ENCODE measurements at places on chromosomes 12 and 14.

- DNase-seq: peak; percentile 11
These were observed 150.6 kb upstream of the AEBP2 start for GRCh38 chr12:19288603-19289244.

DNA sequence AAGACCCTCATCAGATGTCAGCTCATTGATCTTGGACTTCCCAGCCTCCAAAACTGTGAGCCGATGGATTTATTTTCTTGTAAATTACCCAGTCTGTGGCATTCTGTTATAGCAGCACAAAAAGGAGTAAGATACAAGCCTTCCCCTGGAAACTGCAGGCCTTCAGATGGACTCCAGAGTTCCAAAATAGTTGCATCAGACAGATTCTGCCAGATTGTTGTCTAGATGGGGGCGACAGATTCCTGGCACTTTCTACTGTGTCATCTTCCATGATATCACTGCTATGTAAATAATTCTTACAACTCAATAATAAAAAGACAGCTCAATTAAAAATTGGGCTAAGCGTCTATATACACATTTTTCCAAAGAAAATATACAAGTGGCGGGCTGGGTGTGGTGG is 17.2 kb upstream of the MARK3 start:
- no peak for DNase-seq

DNA sequence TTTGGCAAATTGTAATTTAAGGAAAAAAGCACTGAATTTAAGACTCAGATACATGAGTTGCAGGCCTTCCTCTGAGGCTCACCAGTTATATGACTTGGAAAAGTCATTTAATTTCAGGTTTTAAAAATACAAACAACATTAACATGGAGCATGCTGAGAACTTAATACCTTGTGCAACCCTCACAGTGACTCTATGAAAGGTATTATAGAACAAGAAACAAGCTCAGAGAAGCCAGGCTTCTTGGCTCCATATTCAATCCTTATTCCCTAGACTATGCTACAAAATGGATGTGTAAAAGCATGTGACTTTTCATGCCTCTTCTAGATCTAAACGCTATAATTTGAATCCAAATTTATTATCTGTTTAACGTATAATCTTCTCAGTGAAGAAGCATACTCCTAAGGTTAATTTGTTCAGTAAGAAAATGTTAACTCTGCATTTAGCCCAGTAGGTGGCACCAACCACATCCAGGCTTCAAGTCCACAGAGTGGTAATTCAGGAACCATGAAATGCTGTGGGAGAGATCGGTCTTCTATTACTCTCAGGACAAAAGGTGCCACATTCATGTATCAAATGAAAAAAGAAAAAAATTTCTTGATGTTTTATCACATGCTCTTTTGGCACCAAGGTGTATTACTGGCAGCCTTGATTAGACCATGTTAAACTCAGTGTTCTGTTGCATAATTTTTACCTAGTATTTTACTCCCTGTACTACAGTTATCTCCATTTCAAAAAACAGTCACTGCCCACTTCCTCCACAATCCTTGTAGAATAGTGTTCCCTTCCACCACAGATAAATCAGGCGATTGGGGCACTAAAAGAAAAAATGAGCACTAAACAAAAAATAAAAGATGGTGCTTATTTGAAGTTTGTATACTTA is 9.3 kb downstream of the CCDC196 start:
- DNase-seq: no peak

DNA sequence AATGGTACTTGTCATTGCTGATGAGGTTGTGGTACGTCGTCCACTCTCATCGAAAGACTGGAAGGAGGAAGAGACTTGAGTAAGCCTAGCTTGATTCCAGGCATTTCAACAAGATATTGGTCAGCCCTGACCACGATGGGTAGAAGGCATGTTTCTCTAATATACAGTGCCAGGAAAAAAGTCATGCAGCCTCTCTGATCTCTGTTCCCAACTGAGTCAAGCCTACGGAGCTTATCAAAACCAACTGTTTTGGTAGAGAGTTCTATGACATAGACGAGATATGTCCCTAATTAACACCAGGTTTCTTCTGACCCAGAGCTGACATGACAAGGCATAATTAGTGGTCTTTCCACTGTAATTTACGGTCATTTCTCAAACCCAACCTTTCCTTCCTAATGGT is 58.5 kb downstream of the NIN start:
- no peak for DNase-seq
